A549 treated with RU486 at 1 μM for 4 hours (cell line): ENCODE measurements at places on chromosomes 3 and 15. TPM values are rescaled to one million over a fixed set of nuclear protein-coding genes. Genes with fewer than 3 reads are reported as not detected.

FETUB gene
- 0.07 to 0.37 TPM (median 0.26 TPM) in 3 of 5 replicates, not detected in the others for total RNA-seq

CYP1A2 gene
- not detected in 5 replicates for total RNA-seq

CAPN3 gene
- 0.22 to 0.87 TPM (median 0.43 TPM) in 4 of 5 replicates, not detected in the other for total RNA-seq

LRTM1 gene
- total RNA-seq, result not detected in 5 replicates

SLC2A2 gene
- not detected in 5 replicates for total RNA-seq
